Stimulated activated CD8-positive, alpha-beta memory T cell treated with anti-CD3 and anti-CD28 coated beads, Interleukin-15, amount 100 ng/mL, for 24 hours (primary cell): ENCODE measurements at places on chromosomes 2 and 18.

DNA sequence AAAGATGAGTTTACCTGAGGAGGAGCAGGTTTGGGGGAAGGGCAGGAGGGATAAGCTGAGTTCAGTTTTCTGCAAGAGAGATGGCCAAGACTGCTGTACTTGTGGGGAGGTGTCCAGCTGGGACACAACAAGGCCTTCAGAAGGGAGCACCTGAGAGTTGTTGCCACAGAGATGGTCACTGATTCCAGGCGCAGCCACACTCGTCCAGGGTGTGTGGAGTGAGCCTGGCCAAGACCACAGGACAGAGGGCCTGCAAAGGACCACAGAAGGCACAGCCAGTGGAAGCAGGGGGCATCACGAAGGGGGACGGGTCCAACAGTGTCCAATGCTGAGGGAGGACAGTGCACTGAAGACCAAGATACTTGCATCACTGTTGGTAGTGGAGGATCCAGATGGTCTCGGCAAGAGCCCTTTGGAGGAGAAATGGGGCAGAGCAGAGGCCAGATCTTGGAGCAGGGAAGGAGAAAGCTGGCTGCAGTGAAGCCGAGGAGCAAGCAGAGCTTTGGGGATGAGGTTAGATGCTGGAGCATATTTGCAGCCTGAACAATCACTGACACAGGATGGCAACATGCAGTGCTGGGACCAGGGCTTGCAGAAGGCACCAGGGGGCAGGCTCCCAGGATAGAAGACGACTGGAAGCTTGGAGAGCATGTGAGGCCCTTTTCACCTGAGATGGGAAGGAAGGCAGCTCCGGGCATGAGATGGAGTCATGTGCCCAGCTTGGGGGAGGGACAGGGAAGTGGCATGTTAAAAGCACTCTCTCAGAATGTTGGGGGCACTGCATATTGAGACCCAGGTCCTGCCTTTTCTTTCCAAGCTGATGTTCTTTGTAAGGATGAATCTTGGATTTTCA lies 214.0 kb downstream of the CYP26B1 start:
- DNase-seq, result no peak

- no peak for DNase-seq
These were observed 614.6 kb upstream of the NXPH2 start for GRCh38 chr2:139394801-139395200.

GRCh38 chr2:88590998-88591613 lies 36.2 kb downstream of the EIF2AK3 start:
- DNase-seq, result no peak

GRCh38 chr18:30618567-30618966 lies 424.0 kb downstream of the DSC3 start:
- DNase-seq, result no peak

DNA sequence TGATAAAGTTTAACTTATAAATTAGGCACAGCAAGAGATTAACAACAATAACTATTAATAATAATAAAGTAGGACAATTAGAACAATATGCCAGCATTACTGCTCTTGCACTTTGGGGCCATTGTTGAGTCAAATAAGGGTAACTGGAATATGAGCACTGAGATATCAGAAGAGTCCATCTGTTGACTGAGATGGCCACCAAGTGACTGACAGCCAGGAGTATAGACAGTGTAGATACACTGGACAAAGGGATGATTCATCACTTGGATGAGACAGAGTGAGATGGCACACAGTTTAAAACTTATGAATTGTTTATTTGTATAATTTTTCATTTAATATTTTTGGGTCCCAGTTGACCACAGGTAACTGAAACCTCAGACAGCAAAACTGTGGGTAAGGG lies 20.0 kb downstream of the NAB1 start:
- no peak for DNase-seq

GRCh38 chr2:238966072-238966937 lies 118.4 kb downstream of the TWIST2 start:
- no peak for DNase-seq

DNA sequence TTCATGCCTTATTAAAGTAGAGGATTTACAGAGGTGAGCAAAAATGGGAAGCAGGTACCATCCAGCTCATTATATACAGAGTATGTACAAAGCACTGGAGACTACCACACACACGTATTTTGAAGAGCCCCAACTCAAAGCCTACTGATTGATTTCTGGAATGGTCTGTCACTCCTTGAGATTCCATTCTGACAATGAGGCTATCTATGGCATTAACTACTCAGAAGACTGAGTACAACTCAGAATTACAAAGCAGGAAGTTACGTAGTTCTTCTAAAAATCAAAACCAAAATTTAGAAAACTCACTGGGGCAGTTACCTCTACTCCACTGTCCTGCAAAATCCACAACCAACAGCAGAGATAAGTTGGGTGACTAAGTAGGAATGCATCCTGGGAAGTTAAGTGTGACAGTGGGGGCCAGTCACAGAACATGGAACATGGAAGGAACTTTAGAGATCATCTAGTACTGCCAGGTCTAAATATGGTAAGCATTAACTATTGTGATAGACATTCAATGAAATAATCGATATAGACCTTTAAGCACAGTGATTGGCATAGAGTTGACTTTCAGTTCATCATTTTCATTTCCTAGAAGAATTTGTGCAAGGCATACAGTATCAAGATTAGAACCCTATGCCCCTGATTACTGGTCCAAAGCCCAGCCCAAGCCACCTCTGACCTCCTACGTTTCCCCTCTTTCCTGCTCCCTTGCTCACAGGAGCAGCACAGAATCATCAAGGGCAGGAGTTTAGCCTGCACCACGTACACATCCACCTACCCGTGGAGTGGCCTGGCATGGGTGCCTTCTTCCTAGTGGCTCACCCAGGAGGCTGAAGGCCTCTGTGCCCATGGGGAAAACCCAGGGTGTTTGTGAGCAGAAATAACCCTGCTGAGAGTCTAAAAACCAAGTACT lies 80.1 kb upstream of the FOSL2 start:
- no peak for DNase-seq

DNA sequence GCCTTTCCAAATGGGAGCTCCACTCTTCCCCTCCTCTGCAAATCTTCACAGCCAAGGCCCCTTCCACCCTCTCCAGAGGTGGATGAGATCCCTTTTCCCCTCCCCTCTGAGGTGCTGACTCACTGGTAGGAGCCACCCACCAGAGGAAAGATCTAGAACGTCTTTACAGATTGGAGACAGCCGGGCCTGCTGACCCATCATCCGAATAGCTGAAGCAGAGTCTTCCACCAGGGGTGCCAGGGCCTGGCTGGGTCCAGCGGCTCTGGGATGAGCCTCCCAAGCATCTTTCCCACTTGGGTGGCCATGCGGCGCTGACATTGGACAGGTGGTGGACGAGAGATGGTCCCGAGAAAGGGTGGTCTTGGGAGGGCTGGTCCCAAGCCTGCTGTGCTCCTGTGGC lies 9.0 kb downstream of the ERFE start:
- DNase-seq, result no peak

DNA sequence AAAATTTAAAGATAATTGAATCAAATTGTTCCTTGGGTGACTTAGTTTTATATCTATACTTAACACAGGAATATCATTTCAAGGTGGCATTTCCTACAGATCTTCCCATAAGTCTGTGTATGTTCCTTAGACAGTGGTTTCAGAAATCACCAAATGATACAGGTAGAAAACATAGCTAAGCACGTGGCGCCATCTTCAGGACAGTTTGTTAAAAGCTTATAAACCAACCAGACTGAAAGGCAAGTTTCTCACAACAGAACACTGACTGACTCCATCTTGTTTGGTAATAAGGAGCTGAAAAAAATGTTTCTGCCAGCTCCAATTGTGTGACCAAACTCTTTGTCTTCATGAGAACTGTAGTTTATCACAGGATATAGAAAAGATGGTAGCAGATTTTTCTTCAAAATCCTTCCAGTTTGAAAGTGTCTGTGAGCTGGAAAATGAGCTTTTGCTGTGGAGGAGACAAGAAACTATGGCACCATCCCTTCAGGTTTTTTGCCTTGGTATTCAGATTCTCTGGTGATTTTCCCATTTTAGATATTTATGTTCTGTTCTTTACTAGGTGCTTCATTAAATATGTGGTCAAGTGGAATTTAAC lies 34.8 kb upstream of the NEUROD1 start:
- peak; percentile 13 for DNase-seq

DNA sequence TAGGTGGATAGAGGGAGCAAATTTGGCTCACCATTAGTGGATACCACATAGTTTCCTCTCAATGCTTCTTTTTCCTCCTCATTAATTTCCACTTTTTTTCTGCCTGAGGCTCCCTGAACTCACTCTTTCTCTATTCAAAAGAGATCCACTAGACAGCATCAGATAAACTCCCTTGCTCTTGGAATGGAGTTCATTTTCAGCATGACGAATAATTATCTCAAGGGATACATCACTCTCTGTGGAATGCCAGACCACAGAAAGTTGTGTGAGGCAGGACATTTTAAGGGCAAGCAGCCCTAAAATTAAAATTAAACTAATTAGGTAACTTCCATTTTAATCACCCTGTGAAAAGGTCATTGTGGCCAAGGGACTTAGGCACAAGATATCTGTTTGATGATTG lies 1920.1 kb upstream of the CELF4 start:
- DNase-seq, result no peak

DNA sequence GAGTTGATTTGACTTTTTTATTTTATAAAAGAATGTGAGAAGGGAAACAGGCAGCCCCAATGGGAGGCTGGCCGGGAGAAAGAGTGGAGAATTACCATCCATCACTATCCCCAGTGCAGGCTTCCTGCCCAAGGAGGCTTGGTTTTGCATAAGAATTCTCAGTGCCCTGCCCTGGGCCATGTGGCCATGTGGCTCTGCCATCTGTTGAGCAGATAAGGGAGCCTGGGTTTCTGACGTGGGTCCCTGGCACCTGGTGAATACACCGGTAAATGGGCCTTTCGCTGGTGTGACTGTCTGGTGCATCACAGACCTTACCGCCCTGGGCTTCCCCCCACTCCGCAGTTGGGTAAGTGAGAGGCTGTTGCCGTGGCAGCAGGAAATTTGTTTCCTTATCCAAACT lies 54.5 kb upstream of the TMEM163 start:
- no peak for DNase-seq

- DNase-seq, result no peak
These were observed 143.3 kb downstream of the HDAC4 start for GRCh38 chr2:239257511-239257937.

- DNase-seq, result no peak
These were observed 65.7 kb upstream of the NCKAP5 start for GRCh38 chr2:133633881-133634409.

GRCh38 chr18:39842366-39842914 lies 2112.6 kb upstream of the PIK3C3 start:
- DNase-seq, result no peak

DNA sequence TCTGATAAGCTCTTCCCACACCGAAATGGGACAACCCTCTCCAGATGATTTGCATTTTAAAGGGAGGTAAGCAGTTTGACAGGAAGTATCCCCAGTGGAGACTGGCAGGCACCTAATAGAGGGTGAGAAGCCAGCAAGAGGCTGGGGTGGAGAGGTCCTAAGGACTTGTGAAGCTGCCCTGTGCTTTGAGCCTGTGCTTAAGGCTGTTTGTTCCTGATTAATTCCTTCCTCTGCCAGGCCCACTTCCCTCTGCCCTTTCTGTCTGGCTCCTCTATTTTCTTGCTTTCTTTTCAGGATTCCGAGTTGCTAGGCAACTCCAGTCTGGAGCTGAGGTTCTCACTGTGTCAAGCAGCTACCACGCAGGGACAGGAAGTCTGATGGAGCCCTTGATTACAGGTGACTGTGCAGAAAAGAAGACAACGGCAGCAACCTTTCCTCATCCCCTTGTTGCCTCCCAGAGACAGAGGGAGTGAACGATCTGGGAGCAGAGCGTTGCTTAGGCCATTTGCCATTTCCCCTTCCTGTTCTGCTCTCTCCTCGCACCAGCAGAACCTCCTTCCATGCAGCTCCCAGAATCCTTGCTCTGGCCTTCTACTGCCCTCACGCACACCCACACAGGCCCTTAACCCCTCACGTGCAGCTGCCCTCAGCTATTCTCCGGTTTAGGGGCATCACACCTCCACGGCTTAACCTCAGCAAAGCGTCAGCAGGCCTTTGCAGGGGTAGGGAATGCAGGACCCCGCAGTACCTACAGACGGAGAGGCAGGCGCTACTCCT lies 103.6 kb upstream of the CELF4 start:
- DNase-seq, result no peak

- no peak for DNase-seq
These were observed 156.8 kb downstream of the GPD2 start for GRCh38 chr2:156592809-156593593.

DNA sequence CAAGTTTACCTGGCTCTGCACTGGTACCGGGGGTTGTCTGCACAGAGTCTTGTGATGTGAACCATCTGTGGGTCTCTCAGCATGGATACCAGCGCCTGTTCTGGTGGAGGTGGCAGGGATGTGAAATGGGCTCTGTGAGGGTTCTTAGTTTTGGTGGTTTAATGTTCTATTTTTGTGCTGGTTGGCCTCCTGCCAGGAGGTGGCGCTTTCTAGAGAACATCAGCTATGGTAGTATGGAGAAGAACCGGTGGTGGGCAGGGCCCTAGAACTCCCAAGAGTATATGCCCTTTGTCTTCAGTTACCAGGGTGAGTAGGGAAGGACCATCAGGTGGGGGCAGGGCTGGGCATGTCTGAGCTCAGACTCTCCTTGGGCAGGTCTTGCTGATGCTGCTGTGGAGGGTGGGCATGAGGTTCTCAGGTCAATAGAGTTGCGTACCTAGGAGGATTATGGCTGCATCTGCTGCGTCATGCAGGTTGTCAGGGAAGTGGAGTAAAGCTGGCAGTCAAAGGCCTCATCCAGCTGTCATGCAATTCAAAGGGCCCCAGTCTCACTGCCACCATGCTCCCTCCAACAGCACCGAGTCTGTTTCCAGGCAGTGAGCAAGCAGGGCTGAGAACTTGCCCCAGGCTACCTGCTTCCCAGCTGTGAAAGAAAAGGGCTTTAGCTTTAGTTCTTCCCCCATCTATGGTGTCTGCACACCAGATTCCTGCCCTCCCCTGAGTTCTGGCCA lies 278.0 kb downstream of the METTL4 start:
- no peak for DNase-seq

- DNase-seq, result no peak
These were observed 2.3 kb downstream of the IL18R1 start for GRCh38 chr2:102357937-102358336.

GRCh38 chr2:97871096-97871780 lies 124.5 kb downstream of the TMEM131 start:
- DNase-seq, result no peak

- no peak for DNase-seq
These were observed 105.8 kb upstream of the PID1 start for GRCh38 chr2:229376866-229377265.

DNA sequence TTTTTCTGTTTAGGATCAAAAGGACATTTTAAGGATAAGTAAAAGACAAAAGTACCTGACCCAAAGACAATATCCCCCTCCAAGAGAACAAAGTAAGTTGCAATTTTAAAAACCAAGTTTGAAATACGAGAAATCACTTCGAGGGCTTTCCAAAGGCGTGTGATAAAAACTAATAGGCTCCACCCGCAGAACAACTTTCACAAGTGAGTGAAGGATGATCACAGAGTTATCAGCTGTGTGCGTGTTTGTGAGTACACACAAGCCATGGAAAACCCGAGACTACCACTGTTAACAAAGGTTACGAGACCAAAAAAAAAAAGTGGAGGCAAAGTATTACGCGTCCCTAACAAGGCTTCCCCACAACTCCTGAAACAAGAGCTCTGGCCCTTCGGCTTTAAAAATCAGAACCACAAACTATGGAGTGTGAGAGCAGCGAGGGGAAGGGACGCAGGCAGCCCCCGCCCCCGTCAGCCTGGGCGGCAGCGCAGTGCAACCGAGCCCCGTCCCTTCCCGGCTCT lies 719 bp downstream of the SMAD2 start:
- no peak for DNase-seq
